ENCODE measurements at places on chromosomes 1 and 21.

GRCh38 chr1:90833466-90834110 is 116.5 kb upstream of the BARHL2 start:
- DNase-seq = no peak

- DNase-seq = no peak
Measured at GRCh38 chr1:63316984-63317816, 5.2 kb upstream of the FOXD3 start.

GRCh38 chr1:52602856-52603600 is 857 bp downstream of the GPX7 start:
- no peak for DNase-seq

DNA sequence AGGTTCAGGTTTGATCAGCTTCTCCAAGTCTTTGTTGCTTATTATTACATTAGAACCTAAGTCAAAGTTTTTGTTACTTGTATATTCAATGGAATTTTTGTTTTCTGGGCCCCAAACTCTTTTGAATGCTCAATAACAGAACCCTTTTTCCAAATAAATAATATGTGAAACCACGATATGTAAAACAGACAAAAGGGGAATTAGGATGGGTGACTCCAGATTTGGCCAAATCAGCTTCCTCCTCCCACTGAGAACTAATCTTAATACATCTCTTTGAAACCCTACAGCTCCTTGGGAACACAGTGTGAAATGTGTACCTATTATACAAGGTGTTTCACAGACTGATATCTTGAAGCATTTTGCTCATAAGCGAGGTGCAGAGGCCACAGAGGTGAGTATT is 67.0 kb upstream of the TNFSF18 start:
- DNase-seq = no peak

DNA sequence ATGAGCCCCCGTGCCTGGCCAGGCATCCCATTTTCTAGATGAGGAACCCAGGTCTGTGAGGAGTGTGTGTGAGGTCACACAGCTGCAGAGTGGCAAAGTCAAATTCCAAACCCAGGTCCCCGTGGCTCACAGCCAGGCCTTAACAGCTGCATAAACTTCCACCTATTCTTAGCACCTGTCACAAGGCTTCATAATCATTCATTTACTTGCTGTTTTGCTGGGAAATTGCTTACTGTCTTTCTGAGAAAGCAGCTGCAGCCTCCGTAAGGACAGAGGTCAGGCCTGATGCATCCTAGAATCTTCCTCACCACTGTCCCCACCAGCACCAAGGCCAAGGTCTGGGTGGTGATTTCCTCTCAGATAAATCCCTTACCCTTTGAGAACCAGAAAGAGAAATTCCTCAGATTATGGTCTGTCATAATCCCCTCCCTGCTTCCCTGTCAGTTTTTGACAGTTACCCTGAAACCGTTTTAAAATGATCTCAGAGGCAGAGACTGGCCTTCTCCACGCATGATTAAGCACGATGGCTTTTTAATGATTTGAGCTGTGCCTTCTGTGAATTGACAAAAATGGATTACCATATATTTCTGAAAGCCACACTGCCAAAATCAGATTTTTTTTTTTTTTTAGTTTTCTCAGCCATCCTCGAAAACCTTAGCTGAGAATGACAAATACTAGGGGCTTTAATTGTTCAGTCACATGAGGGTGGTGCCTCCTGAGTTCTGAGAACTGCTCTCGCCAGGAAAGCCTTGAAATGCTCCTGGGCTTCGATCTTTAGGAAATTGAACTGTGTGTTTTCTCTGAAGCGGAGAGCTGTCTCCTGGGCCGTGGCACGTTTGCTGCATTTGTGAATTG is 70.0 kb upstream of the SELENON start:
- no peak for DNase-seq

- DNase-seq = no peak
Measured at GRCh38 chr21:25176637-25177412, 430.5 kb downstream of the MRPL39 start.

DNA sequence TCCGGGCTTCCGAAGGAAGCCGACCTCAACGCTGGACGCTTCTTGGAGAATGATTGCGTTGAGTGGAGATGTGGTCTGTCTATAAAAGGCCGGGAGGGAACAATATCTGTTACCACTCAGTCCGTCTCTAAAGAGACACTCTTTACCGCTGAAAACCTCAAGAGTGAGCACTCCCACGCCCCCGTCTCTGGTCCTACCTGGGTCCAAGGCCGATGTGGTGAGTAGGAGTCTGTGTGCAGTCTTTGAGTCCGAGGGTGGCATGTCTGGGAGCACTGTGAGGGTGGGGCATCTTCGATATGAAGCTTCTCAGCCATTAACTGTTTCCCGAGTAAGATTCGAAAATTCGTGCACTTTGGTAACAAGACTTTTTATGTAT is 576 bp downstream of the ZFP69 start:
- peak; percentile 2 for DNase-seq

DNA sequence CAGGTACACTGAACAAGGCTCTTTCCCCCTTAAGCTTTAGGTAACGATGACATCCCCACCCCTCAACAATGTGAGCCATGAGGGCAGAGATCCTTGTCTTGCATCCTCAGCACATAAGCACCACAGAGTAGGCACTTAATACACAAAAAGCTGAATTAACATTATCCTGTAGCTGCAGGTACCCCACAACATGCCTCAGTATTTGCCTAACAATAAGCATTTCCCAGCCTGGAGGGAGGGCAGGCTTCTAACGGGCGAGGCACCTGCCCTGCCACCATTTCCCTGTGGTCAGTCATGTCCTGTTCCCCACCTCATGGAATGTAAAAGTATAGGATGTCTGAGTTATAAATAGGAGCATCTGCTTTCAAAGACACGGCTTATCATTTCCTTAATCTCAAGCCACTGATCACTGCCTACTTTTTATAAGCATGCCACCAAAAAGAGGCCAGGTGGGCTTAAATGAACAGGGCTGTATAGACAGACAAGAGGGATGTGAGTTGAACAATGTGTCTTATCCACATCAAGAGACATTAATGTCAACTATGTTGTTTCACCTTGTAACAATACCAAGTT is 3.4 kb downstream of the CAPZB start:
- DNase-seq = no peak

DNA sequence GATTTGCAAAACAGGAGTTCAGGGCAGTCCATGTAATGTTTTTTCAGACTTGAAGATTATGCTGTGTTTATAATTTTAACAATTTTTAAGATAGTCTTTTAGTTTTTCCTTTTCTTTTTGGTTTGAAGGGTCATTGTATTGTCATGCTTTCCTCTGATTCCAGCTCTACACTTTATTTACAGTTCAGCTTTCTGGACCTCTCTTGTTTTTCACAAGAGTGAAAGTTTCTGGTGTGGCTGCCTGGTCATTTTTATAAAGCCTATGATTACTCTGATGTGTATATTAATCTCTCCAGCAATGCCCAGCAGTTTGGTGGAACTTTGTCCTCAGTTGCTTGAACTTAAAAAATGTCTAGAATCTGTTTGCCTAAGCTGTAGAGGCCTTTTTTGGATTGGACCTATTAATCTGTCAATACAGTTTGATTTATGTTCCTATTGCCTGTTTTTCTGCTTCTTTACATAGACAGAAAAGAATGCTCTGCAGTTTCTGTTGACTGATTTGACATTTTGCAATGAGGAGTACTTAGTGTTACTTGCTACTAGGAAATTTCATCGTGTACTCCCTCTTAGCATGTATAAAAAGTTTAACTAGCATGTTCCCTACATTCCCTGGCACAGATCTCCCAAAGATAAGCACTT is 52.2 kb downstream of the XCL2 start:
- DNase-seq = no peak

DNA sequence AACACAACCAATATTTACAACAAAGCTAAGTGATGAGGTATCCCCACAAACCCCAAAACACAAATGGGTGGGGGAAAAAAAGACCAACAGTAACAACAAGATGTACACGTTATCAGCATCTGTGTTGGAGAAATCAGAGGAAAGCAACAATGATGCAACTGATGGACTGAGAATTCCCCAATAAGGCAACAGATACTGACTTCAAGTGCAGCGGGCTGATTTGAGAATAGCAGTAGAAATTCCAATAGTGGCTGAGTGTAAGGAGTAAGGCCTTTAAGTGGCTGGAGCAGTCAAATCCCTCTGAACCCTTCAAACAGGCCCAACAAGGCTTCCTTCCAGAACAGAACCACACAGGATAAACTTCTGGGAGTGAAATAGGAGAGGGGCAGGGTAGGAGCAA is 97.6 kb downstream of the TM2D1 start:
- DNase-seq = no peak

- DNase-seq = peak; percentile 96
Measured at GRCh38 chr1:34865981-34866761, 6.6 kb upstream of the SMIM12 start.

DNA sequence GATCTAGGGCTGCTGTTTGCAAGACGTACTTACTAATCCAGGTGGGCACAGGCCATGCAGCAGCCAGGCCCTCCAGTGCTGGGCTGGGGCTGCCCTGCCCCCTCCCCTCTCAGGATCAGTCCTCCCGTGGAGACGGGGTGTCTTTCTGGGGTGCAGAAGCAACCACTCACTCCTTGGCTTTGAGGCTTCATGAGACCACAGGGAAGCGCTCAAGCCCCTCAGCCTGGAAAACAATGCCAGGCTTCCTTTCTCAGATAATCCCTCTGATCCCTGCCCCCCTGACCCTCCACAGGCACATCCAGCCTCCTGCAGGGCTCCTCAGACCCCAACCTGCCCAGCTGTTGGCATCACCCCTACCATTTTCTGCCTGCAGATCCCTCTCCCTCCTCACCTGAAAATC is 13.9 kb upstream of the C2CD2 start:
- no peak for DNase-seq

DNA sequence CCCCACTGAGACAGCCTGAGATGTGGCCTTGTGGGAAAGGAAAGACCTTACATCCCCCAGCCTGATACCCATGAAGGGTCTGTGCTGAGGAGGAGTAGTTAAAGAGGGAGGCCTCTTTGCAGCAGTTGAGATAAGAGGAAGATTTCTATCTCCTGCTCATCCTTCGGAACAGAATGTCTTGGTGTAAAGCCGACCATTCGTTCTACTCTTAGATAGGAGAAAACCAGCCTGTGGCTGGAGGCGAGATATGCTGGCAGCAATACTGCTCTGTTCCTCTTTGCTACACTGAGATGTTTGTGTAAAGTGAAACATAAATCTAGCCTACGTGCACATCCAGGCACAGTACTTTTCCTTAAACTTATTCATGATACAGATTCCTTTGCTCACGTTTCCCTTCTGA is 1.5 kb upstream of the CCDC27 start:
- DNase-seq = no peak

DNA sequence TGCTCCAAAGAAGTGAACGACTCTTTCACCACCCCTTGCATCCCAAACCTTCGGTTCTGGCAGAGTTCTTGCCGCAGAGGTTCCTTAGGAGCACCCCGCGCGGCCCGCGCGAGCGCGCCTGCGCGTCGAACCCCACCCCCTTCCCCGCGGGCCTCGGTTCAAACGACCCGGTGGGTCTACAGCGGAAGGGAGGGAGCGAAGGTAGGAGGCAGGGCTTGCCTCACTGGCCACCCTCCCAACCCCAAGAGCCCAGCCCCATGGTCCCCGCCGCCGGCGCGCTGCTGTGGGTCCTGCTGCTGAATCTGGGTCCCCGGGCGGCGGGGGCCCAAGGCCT is at the start of gene C1orf56:
C1orf56 (plus strand) TSS at position 161 of the 334 bp plus-strand sequence; CDS start at position 258, 97 bp downstream.
- DNase-seq = peak; percentile 53

- DNase-seq = no peak
Measured at GRCh38 chr1:173043253-173043652, 7.5 kb downstream of the TNFSF18 start.

DNA sequence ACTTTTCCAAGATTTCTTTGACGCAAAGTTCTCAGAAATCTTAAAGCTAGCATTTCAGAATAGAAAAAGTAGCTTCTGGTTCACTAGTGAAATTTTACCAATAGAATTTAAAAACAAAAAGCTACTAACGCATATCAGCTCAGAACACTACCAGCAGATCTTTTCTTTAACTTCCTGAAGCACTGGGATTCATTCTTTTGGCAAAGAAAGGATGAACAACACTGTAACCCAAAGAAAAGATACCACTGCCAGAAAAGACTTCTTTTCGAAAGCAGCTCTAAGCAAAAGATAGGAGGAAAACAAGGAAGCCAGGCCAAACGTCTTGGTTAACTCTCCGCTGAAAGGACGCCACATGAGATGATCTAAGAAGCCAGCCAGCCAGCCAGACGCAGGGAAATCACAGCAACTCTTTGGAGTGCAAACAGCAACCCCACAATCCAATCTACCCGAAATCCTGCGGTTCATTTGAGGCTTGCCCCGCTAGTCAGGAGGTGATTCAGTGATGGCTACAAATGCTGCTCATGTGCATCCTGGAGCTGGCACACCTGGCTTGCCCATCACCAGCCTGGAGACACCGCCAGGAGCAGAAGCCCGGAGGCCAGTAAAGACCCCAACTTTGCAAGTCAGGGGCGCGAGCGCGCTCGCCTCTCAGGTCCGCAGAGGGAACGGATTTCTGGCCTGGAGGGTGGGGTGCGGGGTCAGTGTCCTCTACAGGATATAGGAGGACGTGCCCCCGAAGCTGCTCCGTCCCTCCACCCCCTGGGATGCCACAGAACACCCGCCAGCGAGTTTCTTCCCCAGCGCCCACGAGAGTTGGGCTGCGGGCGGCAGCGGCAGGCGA is 812 bp downstream of the NBPF1 start:
- no peak for DNase-seq

DNA sequence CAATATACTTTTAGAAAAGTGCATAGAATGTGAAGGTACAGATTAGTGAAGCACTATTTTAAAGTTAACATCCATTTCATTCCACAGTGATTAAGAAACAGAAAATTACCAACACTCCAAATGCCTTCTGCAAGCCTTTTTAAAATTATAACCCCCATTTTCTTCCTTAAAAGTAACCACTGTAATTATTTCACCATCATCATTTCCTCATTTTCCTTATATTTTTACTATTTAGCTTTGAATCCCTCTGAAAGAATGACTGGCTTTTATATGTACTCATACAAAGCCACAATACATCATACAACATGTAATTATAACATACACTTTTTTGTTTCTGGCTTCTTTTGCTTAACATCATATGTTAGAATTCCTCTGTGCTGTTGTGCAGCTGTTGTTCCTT is 6.5 kb upstream of the NEGR1 start:
- DNase-seq = no peak

GRCh38 chr1:230141021-230141648 is 74.1 kb downstream of the GALNT2 start:
- DNase-seq = no peak

DNA sequence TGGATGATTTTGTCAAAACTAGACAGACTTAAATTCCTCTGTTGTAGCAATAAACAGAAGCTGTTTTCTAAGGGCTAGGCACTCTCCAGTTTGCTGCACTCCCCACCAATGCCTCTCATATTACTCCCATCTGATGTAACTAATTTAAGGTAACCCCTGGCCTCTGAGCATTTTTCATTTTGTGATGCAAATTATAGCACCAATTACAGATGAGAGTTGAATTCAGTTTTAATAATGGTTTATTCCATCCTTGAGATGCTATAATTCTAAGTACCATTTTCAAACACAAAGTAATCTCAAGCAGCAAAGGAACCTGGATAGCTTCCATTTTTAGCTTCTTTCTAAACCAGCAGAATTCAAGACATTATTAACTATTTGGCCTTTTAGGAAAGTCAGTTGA is 280.4 kb upstream of the DAB1 start:
- no peak for DNase-seq

DNA sequence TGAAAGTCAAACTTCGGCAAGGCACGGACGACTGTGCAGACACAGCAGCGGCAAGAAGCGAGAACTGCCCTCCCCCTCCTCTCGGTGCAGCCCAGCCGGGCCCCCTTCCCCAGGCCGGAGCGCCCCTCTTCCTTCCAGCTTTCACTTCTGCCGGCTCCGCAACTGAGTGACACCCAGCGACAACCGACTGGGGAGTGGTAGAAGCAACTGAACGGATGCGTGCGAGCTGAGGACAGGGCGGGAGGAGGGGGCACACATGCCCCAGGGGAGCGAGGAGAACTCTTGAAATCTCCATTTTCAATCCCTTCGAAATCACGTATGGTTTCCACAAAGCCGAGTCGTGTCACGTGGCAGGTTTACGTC is 146.6 kb downstream of the PGBD5 start:
- DNase-seq = no peak
